ENCODE measurements at places on chromosomes 1 and 21. TPM values are rescaled to one million over a fixed set of nuclear protein-coding genes. Genes with fewer than 3 reads are reported as not detected.

The ELF3 gene
- 0.54 TPM for total RNA-seq

DNA sequence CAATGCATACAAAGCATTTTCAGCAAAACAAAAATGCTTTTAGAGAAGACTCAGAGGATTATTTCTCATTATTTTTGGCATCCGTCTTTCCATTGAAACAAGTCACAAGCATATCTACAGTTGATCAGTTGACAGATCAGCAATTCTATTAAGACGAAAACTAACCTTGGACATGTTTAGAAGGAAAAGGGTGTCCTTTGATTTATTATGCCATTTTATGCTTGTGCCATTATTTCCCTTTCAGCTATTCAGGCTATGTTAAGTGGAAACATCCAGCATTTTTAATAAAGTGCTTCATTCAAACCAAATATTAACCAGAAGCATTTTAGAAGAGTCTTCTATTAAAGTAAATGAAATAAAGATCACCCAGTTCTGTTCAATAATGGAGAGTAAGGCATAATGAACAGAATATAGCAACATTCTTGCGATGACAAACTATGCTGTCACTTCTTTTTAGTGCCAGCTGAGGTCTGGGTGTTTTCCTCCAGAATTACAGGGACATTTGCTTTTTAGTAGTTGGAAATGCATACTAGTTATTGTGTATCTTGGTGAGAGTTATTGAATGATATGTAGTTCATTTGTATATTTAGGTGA lies 481.4 kb downstream of the PLA2G4A start:
- DNase-seq, result no peak

DNA sequence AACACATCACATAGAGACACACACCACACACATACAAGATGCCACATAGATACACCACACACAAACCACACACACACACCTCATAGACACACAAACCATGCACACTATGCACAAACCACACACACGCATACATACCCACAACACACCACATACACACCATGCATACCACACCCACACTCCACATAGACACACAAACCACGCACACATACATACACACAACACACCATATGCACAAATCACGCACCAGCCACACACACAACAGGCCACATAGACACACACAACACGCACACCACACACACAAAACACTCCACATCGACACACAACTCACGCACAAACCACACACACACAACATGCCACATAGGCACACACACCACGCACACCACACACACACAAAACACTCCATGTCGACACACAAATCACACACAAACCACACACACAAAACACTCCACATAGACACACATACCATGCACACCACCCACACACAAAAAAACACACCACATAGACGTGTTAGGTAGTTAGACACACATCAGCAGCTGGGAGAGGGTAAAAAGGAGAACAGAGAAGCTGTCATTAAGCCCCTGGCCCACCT lies 49.5 kb upstream of the SLC19A1 start:
- DNase-seq, result no peak

DNA sequence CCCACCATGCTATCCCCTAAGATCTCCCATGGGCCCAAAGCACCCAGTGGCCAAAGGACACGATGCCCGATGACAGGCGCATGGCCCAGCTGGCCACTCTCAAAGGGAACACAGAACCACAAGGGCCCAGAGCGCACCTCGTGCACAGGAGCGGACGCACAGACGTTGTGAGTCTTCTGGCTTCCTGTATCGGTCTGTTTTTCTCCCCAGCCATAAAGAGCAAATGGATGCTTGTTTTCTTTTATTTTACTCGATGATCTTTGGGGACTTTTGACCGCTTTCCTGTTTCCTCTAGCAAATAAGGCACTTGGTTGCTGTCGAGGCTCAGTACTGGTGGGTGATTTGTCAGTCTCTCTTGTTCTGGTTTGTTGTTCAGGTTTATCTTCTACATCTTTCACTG lies 16.2 kb downstream of the CCSAP start:
- DNase-seq, result no peak

GRCh38 chr1:2250721-2251281 lies 22.7 kb downstream of the SKI start:
- DNase-seq, result peak; percentile 56

GRCh38 chr1:64495878-64496277 lies 25.9 kb downstream of the CACHD1 start:
- DNase-seq, result no peak

DNA sequence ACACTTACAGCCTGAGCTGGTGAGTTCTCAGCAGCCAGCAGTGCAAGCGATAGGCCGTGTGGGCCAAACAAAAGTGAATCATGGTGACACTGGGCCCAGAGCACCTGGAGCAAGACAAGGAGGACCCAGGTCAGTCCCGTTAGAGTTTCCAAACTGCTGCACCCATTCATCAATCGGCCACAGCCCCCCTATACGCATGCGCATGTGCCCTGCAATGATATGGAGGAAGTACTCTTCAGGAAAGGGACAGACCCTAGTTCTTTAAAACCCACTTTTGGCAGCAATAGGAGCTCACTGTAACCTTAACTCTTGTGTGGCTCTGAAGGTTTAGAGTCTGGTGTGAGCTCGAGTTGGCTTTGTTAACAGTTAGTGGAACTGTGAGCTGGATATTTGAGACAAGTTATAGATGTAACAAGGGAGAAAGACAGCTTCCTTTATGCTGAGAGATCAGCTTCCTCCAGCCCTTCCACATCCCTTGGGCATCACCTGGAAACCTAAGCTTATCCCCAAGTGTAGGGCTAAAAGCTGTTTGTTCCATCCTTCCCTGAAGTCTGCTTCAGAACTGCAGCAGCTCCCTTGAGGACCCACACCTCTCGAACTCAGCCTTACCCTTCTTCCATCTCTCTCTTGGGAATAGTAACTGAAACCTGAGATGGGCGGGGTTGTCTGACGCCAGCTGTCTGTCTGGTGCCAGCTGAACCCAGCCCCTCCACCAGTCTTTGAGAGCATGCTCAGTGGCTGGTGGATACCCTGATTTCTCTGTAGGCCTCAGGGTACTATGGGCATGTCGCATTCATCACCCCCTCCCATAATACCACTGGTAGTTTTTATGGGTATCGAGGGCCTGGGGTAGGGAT lies 17.7 kb downstream of the NMNAT1 start:
- DNase-seq, result no peak

- no peak for DNase-seq
These were observed 10.4 kb downstream of the KLHDC7A start for GRCh38 chr1:18491168-18491567.

DNA sequence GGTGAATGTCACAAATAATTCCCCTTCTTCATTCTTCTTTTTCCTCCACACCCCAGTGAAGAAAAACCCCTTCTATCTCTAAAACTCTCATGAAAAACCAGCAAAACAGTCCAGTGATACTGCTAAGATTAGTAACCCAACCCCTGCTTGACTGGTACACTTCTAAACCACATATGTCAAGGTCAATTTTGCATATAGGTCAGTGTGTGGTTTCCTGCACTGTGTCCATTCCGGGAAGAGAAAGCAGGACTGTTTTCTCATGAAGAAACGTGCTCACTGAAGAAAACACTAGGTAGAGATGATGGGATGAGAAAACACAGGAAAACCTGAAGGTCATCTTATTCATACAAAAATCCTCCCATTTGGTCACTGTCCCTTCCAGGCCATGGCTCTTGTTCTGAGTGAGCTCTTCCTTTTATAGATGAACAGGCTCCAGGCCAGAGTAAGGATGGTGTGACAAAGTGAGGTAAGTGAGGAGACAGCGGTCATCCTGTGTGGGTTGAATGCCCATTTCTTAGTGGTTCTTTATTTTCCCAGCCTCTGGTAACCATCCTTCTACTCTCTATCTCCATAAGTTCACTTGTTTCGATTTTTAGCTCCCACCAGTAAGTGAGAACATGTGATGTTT lies 122.7 kb downstream of the FASLG start:
- no peak for DNase-seq

DNA sequence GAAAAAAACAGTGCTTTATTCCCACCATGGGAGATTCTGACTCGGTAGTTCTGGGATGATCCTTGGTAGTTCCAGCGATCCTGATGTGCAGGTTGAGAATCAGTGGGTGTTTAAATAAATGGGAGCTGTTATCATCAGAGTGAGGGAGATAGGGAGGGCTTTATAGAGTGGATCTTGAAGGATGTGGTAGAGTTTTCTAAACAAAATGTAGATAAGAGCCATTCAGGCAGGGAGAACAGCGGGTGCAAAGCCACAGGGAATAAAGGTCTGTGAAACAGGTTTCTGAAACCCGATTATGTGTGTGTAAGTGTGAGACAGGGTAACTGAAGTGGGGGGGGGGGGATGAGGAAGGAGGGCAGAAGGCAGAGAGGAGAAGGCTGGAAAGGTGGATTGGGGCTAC lies 75.8 kb upstream of the ADAR start:
- DNase-seq, result no peak

- no peak for DNase-seq
These were observed 5.6 kb downstream of the ELK4 start for GRCh38 chr1:205626216-205626615.

DNA sequence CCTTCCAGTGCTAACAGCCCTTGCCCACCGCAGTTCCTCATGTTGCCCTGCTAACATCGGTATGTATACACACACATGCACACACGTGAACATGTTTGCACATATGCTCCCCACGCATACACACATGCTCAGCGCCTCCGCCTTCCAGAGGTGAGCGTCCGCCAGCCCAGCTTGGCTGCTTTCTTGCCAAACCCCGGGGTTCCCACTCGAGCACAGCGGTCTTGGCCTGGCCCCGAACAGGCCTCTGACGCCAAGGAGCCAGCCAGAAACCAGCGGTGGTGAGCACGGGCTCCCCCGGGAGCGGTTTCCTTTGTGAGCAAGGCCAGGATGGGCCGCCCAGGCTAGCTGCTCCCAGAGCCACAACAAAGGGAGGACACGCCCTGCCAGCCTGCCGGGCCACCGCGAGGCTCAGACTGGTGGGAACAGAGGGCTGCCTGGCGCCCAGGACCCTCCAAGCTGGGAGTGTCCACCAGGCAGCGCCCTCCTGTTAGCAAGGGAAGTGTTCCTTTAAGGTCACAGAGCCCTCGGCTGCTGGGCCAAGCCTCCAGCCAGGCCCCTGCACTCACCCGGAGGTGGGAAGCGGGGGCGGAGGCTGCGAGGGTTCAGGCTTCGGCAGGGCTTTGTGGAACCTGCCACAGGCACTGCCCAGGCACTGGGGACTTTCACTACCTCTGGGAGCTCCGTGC lies 65.4 kb downstream of the ALPL start:
- DNase-seq, result peak; percentile 86

DNA sequence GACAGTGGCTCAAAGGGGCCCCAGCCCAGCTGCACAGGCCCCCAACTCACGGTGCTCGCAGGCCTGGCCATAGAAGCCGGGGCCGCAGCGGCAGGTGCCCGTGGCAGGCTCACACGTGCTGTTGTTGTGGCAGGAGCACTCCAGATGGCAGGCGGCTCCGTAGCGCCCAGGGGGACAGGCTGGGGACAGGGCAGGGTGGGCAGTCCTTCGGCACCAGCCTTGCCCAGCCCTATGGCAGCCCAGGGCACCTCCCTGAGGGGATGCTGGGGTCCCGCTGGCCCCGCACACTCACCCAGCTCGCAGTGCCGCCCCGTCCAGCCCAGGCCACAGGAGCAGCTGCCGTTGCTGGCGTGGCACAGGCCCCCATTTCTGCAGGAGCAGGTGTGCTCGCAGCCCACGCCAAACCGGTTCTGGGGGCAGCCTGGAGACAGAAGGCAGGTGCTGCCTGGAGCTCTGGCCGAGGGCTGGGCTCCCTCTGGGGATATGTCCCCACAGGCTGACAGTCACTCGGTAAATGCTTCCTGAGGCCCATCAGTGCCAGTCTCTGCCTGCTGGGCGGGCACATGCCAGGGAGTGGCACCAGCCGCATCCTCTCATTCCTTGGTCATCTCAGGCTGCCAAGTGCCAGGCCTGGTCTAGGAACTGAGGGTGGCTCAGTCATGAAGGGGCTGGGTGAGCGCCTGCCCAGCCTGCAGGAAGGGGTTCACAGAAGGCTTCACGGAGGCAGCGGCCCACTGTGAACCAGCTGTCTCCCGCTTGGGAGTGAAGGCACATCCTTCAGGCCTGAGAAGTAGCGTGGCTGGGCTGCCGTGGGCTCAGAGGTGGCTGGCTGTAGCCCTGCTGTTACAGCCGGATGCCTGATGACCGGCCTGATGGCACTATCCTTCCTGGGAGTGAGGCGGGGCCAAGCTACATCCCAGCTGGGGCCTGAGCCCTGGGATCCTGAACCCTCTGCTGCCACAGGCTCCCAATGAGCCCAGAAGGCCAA lies 40.1 kb downstream of the ARHGEF16 start:
- no peak for DNase-seq

DNA sequence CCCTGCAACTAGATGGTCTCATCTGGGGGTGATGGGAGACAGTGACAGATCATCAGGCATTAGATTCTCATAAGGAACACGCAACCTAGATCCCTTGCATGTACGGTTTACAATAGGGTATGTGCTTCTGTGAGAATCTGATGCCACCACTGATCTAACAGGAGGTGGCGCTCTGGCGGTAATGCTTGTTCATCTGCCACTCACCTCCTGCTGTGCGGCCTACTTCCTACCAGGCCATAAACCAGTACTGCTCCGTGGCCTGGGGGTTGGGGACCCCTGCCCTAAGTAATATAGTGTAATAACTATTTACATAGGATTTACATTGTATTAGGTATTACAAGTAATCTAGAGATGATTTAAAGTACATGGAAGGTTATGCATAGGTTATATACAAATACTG lies 134.9 kb downstream of the CLEC20A start:
- peak; percentile 52 for DNase-seq

DNA sequence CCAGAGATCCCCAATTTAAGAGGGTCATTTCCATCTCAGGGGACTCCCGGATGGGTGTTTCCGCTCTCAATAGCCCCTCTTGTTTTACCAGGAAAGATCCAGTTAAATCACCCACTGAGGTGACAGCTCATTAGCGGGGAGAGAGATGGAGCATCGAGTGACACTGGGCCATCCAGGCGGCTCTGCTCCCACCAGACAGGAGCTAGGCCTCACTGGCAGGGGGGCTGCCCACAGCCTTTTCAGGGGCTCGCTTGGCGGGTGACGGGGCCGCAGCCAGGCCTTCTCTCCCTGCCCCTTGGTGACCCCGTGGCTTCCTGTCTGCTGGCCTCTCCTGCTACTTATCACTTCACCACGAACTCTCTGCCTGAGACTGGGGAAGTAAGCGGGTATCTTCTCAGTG lies 26.7 kb upstream of the SPSB1 start:
- no peak for DNase-seq

- no peak for DNase-seq
These were observed 408.0 kb downstream of the DISC1 start for GRCh38 chr1:232034556-232034955.

GRCh38 chr1:225885336-225885735 lies 3.2 kb upstream of the TMEM63A start:
- DNase-seq, result no peak

GRCh38 chr21:28723646-28724045 lies 269.0 kb downstream of the LTN1 start:
- no peak for DNase-seq

DNA sequence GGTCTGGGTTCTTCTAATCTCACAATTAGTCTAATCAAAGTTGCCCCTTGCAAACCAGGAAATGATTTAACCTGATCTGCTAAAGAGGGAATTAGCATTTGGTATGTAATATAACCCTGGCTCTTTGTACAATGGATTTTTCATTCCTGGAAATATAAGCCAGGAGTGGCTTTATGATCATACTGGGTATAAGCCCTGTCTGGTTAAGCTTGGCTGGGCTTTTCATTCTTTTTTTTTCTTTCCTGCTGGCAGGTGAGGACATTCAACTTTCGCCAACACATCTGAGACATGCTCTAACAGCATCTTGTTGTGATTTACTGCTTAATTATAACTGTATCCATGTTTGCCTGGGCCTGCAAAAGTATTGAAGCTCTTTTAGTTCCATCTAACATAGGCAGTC lies 20.4 kb upstream of the SDE2 start:
- no peak for DNase-seq

All from Right ventricle myocardium inferior (tissue), 1 donor.